D721Med (cell line): ENCODE measurements at places on chromosomes 12 and 14.

- no peak for DNase-seq
Measured at GRCh38 chr12:19031032-19031431, 98.5 kb upstream of the PLEKHA5 start.

GRCh38 chr14:48391661-48392060 lies 716.3 kb upstream of the MDGA2 start:
- DNase-seq = no peak

- DNase-seq = no peak
Measured at GRCh38 chr12:127531542-127531941, 735.4 kb upstream of the TMEM132C start.

DNA sequence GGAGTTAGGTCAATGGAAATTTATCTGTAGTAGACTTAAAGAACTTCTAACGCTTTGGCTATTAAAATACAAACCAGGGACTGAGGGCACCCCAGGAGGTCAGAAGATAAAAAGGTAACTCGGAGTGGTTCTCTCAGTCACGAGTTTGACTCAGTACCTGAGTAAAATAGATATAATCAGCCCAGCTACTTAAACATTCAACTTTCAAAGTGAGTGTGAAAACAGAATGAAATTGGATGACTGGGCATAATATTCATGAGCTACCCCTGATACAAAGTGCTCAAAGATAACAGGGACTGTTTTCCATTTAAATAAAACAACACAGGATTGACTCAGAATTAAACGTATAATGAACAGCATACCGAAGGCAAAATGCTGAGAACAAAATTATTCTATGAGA lies 75.0 kb downstream of the FOXN3 start:
- DNase-seq = no peak

DNA sequence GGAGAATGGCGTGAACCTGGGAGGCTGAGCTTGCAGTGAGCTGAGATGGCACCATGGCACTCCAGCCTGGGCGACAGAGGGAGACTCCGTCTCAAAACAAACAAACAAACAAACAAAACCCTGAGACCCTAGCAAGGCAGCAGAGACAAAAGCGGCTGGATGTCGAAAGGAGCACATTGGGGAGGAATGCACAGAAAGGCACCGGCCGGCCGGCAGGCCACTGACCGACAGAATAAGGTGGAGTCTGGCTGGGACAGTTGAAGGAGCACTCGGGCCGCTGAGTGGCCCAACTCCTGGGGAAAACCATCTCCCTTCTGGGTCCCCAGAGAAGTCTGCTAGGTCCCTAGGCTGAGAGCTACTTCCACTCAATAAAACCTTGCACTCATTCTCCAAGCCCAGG lies 256.2 kb downstream of the KIF21A start:
- DNase-seq = no peak

DNA sequence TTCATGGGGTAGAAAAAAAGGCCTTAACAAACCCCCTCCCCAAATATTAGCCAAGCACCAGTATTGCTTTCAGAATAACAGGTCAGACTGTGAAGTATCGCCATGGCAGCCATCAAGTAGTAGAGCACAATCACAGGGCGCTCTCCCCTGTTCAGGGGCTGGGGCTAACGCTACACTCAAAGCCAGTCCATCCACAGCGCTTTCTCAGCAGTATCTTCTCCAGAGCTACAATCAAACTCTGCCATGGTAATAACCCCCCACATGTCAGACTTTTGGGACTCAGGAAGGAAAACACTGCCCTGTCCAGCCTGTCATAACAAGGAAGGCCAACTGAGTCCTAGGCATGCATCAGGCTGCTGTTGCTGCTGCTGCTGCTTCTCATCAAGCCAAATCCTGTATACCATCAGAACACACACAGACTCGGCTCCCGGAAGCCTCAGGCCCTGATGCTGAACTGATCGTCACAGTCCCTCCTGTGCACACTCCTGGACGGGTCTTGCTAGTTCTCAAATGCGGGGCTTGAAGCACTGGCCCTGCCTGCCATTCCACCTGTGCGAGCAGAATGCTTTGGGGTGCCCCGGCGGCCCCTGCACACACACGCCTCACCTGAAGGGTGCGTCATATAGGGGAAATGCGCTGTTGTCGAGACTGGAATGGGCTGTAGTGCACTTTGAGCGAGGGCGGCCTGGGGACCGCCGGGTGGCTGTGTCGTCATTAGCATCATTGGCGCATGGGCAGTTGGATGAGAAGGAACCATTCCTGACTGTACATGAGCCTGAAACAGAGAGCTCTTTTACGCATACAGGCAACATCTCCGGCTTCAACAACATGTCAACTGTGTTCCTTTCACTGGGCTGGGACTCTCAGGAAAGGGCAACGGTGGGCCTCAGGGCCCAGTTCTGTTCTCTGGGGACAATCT lies 47.6 kb downstream of the SH2B3 start:
- no peak for DNase-seq

GRCh38 chr12:94240171-94240570 lies 91.8 kb downstream of the PLXNC1 start:
- no peak for DNase-seq

GRCh38 chr12:101743242-101743641 lies 4.0 kb upstream of the SYCP3 start:
- DNase-seq = no peak

GRCh38 chr14:65101631-65102440 lies 481 bp downstream of the MAX start:
- no peak for DNase-seq

GRCh38 chr14:91884664-91885063 lies 17.3 kb upstream of the TC2N start:
- no peak for DNase-seq

- no peak for DNase-seq
Measured at GRCh38 chr14:88863167-88863566, 38.7 kb downstream of the TTC8 start.

- DNase-seq = no peak
Measured at GRCh38 chr12:67241482-67241881, 27.7 kb upstream of the CAND1 start.

DNA sequence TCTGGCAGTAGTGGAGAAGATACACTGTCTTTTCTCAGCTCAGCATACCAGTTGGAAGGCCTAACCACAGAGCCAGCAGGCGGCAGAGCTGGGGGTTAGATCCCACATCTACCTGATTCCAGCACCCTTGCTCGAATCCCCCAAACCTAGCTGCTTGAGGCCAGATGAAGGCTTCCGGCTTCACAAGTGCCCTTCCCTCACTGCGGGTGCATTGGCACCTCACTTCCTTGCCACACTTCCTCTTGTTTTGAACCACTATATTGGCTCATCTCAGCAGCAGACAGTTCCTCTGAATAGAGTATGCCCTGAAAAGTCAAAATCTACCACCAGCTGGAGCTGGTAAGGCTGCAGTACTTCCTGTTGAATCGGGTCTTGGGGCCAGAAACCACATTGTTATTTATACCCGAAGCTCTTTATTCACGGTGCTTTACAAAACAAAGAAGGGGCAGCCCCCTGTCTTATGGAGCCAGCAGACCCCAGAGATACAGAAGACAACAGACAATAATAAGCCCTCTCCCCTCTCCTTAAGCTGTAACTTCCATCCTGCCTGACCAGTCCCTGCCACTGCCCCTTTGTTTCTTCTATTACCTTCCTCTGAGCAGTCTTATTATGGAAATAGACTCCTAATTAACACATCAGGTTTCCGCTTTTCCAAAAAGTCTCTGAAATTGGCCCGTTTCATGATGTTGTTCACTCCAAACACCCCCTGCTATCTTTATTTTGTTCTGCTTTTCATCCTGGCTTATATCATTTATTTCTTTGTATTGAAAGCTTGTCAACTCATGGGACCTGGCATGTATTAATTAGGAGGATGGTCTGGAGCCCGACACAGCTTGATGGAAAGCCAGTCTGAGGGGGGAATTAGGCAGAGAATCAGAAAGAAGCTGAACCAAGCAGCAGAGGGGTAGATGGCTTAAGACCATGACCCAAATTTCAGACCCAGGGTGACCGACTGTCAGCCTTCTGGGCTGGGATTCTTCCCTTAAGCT lies 233.5 kb downstream of the EFCAB11 start:
- no peak for DNase-seq

DNA sequence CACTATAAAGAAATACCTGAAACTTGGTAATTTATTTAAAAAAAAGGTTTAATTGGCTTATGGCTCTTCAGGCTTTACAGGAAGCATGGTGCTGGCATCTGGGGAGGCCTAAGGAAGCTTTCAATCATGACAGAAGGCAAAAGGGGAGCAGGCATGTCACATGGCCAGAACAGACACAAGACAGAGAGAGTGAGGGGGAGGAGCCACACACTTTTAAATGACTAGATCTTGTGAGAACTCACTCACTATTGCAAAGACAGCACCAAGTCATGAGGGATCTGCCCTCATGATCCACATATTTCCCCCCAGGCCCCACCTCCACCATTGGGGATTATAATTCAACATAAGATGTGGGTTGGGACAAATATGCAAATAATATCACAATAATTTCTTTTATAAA lies 355.6 kb downstream of the DAD1 start:
- DNase-seq = no peak

DNA sequence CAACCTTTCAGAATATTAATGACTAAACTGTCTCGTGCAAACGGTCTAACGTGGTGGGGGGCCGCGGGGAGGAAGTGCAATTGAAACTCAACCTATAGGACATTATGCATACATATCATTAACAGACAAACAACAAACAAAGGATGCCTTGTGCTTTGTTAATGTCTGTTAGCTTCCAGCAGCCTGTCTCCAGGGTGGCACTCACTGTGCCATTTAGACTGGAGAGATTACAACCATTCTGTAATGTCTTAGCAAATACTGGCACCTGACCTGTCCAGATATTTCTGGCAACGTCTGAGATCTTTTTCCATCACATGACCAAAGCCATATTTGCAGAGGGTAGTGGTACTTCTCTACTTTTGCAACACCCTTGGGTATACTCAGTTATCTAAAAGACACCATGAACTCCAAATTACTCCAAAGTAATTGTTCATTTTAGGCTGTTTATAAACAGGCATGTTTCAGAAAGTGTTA lies 11.6 kb downstream of the BHLHE41 start:
- DNase-seq = no peak

DNA sequence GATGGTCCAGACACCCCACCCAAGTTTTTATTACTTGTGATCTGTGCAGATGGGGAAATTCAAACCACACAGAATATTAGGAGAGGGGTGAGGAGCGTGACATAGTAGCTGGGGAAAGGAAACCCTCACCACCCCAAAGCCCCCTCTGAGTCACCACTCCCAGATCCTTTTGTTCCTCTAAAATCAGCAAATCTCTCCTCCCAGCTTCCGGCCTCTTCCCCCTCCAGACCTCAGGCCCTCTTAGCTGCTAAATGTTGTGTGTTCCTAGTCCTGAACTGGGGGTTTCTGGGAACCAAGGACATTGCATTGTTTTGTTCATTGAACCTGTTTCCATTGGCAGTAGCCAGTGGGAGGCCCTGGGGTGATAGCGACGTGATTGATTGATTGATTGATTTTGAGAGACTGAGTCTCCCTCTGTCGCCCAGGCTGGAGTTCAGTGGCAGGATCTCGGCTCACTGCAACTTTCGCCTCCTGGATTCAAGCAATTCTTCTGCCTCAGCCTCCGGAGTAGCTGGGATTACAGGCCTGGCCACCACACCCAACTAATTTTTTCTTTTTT lies 5.9 kb upstream of the ORAI1 start:
- no peak for DNase-seq

- no peak for DNase-seq
Measured at GRCh38 chr12:104234926-104235499, 19.4 kb downstream of the TXNRD1 start.
